CD4-positive, alpha-beta T cell treated with Interleukin-2 at 100 ng/mL for 4 hours (primary cell): ENCODE measurements at places on chromosomes 6 and 20.

DNA sequence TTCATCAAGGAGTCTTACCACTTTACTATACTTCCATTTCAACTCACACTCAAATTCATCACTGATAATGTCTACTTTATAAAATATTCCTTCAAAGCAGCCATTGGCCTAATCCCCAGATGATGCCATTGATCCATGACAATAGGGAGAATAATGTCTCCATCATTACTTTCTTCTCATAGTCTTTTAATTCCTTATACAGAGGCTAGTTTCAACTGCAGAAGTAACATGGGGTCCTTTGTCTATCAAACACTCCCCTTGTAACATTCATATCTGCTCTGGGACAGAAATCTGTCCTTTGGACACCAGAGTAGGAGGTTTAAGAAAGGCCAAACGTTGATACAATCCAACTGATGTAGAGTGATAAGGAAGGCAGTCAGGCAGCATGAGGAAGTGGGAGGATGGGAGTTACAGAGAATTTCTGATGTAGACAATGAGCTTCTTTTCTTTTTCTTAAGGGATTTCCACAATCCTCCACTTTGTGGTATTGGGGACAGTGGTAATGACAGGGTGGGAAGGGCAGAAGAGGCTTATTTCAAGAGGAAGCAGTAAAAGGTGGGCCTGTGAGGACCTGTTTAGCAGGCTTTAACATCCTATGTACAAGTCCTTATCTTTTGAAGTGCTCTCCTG is 18.9 kb upstream of the HLA-DOA start:
- no peak for DNase-seq

GRCh38 chr6:127606131-127606562 is 29.2 kb downstream of the C6orf58 start:
- no peak for DNase-seq

- DNase-seq: no peak
Observed at GRCh38 chr6:100568255-100568654, 103.5 kb upstream of the SIM1 start.

- DNase-seq: no peak
Observed at GRCh38 chr6:112218563-112218962, 35.8 kb downstream of the LAMA4 start.

GRCh38 chr6:15877231-15877630 is 214.4 kb upstream of the DTNBP1 start:
- DNase-seq: no peak

DNA sequence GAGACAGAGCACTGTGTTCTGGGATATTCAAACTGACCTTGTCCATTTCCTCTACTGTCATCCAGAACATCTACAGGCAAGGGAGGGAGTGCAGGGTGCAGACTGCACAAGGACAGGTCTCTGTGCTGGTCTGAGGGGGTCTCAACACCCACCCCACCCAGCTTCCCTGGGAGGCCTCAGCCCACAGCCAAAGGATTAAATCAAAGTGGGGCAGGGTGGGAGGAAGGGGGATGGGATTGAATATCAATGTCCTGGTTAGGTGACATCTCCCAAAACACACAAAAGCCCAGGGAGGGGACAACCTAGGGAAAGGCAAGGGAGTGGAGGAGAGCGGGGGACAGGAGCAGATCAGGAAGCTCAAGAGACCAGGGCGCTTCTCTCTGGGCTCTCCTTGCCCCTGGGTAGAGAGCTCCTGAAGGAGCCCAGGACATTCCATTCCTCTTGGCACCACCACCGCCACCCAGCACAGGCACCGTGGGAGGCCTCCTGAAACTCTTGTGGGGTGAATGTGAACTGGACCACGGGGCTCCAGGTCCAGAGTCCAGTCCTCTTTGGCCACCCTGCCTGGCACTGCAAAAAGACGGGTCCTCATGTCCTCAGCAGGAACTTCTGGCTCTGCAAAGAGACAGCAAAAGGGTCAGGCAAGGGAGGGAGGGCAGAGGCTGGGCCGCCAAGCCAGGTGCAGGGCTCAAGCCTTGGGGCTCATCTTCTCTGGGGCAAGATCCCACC is 73.9 kb downstream of the JPH2 start:
- no peak for DNase-seq
